ENCODE measurements at places on chromosomes 3 and 15. TPM values are rescaled to one million over a fixed set of nuclear protein-coding genes. Genes with fewer than 3 reads are reported as not detected.

The ROPN1 gene
- not detected for total RNA-seq

The BNC1 gene
- total RNA-seq: under 0.01 TPM

The ARNT2 gene
- 72.8 TPM for total RNA-seq

The LTK gene
- under 0.01 TPM for total RNA-seq

The BCL6 gene
- 14.0 TPM for total RNA-seq

The SPINT1 gene
- total RNA-seq: 1.5 TPM

The GOLGA8K gene
- 0.25 TPM for total RNA-seq

The CCRL2 gene
- total RNA-seq: 0.25 TPM

The ANKUB1 gene
- total RNA-seq: 0.25 TPM

The CLDN16 gene
- 0.25 TPM for total RNA-seq

The TEX9 gene
- 20.4 TPM for total RNA-seq

Data from temporal lobe (tissue), 4 donors.